ENCODE measurements at places on chromosomes 3 and 15.
A peak's percentile ranks its signal among the peaks of the same experiment; 100 is the strongest.

DNA sequence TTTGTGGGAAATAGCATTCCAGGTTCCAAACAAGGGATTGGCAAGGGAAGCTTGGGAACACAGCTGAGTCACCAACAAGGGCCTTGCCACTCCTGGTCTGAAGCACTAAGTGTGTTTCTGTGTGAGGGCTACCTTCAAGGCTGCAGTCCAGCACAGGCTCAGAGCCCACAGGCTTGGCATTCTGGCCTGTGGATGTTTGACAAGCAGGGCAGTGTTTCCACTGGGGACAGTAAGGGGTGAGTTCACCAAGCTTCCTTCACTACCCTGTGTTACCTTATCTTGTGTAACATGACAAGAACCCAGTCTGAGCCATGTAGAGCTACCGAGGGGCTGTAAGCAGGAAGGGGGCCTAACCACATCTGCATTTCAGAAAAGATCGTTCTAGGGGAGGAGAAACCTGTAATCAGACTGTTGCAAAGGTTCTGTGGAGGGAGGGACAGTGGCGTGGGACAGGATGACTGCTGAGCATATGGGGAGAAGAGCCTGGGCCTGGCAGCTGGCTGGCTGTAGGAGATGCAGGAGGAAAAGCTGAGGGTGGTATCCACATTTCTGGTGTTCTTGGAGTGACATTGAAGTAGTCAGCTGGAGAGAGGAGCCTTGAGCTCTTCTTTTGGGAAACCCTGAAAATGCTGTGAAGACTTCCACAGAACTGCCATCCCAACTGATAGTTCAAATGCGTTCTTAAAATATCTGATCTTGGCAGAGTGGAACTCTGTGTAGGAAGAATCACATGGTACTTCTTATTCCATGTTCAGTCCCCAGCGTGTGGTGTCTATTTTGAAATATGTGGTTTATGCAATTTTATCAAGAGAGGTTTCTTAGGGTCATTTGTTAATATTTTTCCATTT, 61.3 kb downstream of the CTDSPL start:
- H3K27me3 ChIP-seq, result no peaks in the 10 kb centered on the region
- no peak for DNase-seq
- H3K27ac ChIP-seq, result peak overlapping the region; percentile 45
- H3K4me3 ChIP-seq, result no peak overlapping the region
- no peaks in the 10 kb centered on the region for H3K36me3 ChIP-seq

- DNase-seq, result no peak
- no peaks in the 10 kb centered on the region for H3K4me1 ChIP-seq
- H3K36me3 ChIP-seq, result no peaks in the 10 kb centered on the region
- no peak overlapping the region for H3K4me3 ChIP-seq
- H3K27me3 ChIP-seq, result no peaks in the 10 kb centered on the region
- H3K27ac ChIP-seq, result no peak overlapping the region
Observed at GRCh38 chr3:183880121-183880520, 4.6 kb downstream of the PARL start.

- H3K4me1 ChIP-seq, result peaks cover 5% of the 10 kb centered on the region
- H3K27me3 ChIP-seq, result no peaks in the 10 kb centered on the region
- H3K27ac ChIP-seq, result peak overlapping the region; percentile 98
- peak overlapping the region; percentile 72 for H3K4me3 ChIP-seq
- peak; percentile 78 for DNase-seq
Observed at GRCh38 chr15:92811148-92811913, 88.8 kb upstream of the CHD2 start.

- H3K4me1 ChIP-seq, result no peaks in the 10 kb centered on the region
- no peaks in the 10 kb centered on the region for H3K27me3 ChIP-seq
- no peaks in the 10 kb centered on the region for H3K36me3 ChIP-seq
Observed at GRCh38 chr3:61594144-61594963, 33.0 kb downstream of the PTPRG start.

DNA sequence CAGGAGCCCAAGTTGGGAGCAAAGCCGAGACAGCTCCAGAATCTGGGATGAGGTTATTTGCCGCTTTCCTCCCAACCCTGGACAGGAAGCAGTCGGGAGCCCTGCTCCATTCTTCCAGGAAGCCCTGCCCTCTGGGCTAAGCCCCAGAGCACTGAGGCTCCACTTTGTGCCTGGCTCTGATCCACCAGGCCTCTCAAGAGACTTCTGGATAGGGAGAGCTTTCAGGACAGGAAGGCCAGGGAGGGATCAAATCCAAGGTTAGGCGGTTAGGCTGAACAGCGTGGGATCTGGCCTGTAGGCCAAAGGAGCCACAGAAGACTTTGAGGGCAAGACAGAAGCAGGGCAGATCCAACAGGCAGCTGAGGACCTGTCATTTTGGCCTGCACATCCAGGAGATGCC, 835 bp downstream of the STOML1 start:
- H3K27me3 ChIP-seq, result no peaks in the 10 kb centered on the region
- peaks cover 36% of the 10 kb centered on the region for H3K4me1 ChIP-seq
- H3K4me3 ChIP-seq, result peak overlapping the region; percentile 62

Measured in kidney (tissue), 22 donors.